ENCODE measurements at places on chromosomes 6 and 20.

DNA sequence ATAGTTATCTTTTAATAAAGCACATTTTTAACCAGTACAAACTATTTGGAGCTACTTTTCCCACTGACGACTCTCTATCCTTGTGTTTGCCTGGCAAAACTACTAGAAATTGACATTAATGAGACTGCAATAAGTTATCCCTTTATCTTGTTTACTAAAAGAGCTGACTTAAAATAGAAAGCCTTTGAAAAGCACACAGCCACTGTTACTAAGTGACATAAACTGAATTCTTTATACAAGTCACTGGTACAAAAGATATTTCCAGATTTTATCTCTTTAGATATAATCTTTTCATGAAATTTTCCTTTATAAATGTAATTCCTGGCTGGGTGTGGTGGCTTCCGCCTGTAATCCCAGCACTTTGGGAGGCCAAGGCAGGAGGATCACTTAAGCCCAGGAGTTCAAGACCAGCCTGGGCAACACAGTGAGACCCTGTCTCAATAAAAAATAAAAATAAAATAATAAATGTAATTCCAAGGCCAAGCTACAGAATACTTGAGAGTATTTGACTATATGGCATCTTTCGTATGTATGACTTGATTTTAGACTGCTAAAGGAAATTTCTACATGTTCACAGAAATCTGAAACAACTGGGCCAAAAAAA is 9.5 kb downstream of the MBOAT1 start:
- DNase-seq: no peak

- DNase-seq: no peak
Measured at GRCh38 chr20:34083137-34083536, 28.9 kb downstream of the EIF2S2 start.

DNA sequence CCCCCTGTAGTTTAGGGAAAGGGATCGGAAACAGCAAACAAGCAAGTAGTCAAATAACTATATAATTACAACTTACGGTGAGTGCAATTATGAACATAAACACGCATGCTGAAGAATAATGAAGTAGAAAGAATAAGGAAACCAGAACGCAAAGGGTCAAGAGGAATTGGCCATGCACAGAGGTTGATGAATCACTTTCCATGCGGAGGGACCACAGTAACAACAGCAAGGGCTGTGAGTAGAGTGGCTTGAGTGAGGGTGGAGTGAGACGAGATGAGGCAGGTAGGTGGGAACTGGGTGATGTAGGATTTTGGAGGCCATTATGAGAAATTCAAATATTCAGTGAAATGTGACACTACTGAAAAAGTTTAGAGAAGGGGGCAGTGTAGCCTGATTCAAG is 112.2 kb upstream of the LAMP5 start:
- DNase-seq: no peak

DNA sequence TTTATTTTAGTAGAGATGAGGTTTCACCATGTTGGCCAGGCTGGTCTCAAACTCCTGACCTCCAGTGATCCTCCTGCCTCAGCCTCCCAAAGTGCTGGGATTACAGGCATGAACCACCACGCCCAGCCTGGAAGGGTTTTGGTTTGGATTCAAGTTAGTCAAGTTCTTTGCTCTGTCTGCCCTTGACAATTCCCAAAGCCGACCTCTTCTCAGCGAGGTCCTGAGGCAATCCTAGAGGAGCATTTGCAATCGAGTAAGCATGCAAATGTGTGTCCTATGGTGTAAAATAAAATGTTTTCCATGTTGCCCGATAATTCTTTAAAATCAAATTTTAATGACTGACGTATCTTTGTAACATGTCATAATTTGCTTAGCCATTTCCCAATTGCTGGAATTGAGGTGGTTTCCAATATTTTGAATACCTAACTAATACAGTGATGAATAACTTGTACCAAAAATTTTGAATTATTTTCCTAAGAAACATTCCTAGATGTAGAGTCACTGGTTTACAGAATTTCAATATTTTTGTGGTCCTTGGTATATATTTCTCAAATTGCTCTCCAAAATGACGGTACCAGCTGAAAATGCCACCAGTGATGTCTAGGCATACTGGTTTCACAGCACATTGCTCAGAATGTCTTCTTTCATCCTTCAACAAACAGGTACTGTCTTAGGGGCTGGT is 38.7 kb downstream of the GTF2H5 start:
- no peak for DNase-seq
